ENCODE measurements at places on chromosomes 11 and 22. TPM values are rescaled to one million over a fixed set of nuclear protein-coding genes. Genes with fewer than 3 reads are reported as not detected.

DNA sequence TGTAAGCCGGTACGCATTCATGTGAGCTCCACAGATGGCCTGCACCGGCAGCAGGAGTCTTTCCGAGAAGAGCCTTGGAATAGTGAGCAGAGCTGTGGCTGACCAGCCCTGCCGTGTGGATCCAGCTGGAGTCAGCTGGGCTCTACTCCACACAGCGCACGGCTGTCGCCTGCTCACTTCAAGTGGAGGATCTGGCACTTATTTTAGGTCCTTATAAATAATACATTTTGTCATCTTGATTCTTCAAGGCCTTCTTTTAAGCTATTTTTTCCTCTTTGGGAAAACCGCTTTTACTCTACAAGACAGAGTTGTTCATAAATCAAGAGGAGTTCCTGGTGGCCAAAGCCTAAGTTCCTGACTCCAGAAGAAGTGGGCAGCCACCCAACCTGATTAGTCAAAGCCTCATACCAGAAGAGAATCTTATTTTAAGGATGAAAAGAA lies 93.8 kb downstream of the KCNC1 start:
- no peaks in the 10 kb centered on the region for H3K36me3 ChIP-seq
- no peak overlapping the region for H3K4me3 ChIP-seq
- no peak overlapping the region for H3K27ac ChIP-seq
- no peaks in the 10 kb centered on the region for H3K4me1 ChIP-seq
- no peak for DNase-seq

FAR1 gene
- 50.2 TPM for total RNA-seq

SAA4 gene
- not detected for total RNA-seq

DNA sequence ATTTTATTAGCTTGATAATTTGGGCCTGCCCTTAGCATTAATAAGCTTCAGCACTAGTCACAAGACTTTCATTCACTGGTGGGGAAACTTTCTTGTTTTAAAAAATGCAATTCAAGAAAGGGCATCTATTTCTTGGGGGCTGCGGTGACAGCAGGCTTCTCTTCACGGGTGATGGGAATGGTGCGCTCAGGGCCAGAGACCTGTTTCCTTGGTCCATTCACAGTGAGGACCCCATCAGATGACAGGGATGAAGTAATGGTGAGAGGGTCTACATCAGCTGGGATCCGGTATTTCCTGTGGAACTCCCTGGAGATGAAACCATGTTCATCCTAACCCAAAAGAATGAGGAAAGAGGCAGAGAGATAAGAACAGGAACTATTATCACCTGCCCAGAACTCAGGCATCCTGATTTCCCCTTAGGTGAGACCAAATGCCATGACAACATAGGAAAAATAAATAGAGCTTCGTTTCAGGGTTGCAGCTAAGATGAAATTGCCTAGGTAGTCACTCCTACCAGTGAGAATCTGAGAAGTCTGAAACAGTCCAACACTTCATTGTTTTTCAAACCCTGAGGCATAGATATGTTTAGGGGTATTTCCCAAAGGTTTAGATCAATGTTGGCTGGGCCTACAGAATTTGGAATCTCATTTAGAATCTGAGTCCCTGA lies 2.8 kb downstream of the CRYAB start:
- H3K4me3 ChIP-seq: no peak overlapping the region
- DNase-seq: no peak
- peaks cover 17% of the 10 kb centered on the region for H3K4me1 ChIP-seq
- H3K27ac ChIP-seq: no peak overlapping the region
- no peaks in the 10 kb centered on the region for H3K36me3 ChIP-seq

DNA sequence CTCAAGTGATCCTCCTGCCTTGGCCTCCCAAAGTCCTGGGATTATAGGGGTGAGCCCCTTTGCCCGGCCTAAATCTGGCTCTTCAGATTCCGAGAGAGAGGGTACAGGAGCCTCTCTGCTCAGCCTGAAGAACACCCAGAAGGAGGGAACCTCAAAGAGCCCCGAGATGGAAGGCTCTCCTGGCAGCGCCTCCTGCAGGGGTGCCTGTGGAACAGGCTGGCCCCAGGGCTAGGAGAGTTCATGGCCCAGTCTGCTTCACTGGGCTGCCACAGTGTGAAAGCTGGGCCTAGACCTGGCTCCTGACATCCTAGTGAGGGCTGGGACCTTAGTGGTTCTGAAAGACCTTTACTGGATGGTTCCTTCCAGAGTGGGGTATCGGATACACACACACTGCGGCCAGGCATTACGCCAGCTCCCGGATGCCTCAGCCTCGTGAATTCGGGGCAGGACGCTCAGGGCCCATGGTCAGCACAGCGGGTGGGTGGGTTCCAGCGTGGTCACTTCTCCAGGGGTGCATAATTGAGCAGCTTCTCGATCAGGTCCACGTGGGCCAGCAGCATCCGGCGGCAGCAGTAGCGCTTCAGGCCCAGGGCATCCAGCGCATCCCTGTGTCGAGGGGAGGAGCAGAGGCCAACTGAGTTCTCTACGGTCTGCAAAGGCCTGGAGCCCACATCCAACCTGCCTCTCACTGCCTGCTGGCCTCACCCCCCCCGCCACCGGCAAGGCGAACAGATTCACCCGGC lies 2.3 kb downstream of the POLR2L start:
- H3K4me3 ChIP-seq: peak overlapping the region; percentile 88
- no peaks in the 10 kb centered on the region for H3K36me3 ChIP-seq
- peak overlapping the region; percentile 75 for H3K27ac ChIP-seq

- peaks cover 4% of the 10 kb centered on the region for H3K4me1 ChIP-seq
- H3K27me3 ChIP-seq: no peaks in the 10 kb centered on the region
- no peak overlapping the region for H3K4me3 ChIP-seq
- H3K36me3 ChIP-seq: peaks cover 5% of the 10 kb centered on the region
- no peak for DNase-seq
Observed at GRCh38 chr11:117332843-117333242, 5.2 kb downstream of the CEP164 start.

PTPRCAP gene
- 1.1 TPM for total RNA-seq

GRCh38 chr11:12674936-12675696 lies 895 bp downstream of the TEAD1 start:
- no peaks in the 10 kb centered on the region for H3K27me3 ChIP-seq
- peaks cover 39% of the 10 kb centered on the region for H3K4me1 ChIP-seq
- H3K27ac ChIP-seq: peak overlapping the region; percentile 94
- H3K4me3 ChIP-seq: peak overlapping the region; percentile 95

- DNase-seq: no peak
- H3K4me3 ChIP-seq: no peak overlapping the region
- H3K36me3 ChIP-seq: peaks cover 13% of the 10 kb centered on the region
- H3K27me3 ChIP-seq: no peaks in the 10 kb centered on the region
- peaks cover 24% of the 10 kb centered on the region for H3K4me1 ChIP-seq
Observed at GRCh38 chr11:17163291-17163690, 44.5 kb downstream of the PIK3C2A start.

- H3K4me3 ChIP-seq: no peak overlapping the region
- peaks cover 7% of the 10 kb centered on the region for H3K4me1 ChIP-seq
- H3K27me3 ChIP-seq: peaks cover 12% of the 10 kb centered on the region
- H3K27ac ChIP-seq: no peak overlapping the region
- H3K36me3 ChIP-seq: no peaks in the 10 kb centered on the region
Observed at GRCh38 chr11:127452533-127452932, 452.0 kb upstream of the KIRREL3 start.

GRCh38 chr11:36684840-36685801 lies 87.1 kb upstream of the RAG2 start:
- H3K27ac ChIP-seq: no peak overlapping the region
- peaks cover 9% of the 10 kb centered on the region for H3K27me3 ChIP-seq
- no peak for DNase-seq

- H3K4me1 ChIP-seq: peaks cover 20% of the 10 kb centered on the region
- no peaks in the 10 kb centered on the region for H3K36me3 ChIP-seq
- no peak for DNase-seq
- no peak overlapping the region for H3K4me3 ChIP-seq
- no peaks in the 10 kb centered on the region for H3K27me3 ChIP-seq
Observed at GRCh38 chr11:22458161-22458560, 120.0 kb downstream of the SLC17A6 start.

C22orf23 gene
- 0.70 TPM for total RNA-seq

DNA sequence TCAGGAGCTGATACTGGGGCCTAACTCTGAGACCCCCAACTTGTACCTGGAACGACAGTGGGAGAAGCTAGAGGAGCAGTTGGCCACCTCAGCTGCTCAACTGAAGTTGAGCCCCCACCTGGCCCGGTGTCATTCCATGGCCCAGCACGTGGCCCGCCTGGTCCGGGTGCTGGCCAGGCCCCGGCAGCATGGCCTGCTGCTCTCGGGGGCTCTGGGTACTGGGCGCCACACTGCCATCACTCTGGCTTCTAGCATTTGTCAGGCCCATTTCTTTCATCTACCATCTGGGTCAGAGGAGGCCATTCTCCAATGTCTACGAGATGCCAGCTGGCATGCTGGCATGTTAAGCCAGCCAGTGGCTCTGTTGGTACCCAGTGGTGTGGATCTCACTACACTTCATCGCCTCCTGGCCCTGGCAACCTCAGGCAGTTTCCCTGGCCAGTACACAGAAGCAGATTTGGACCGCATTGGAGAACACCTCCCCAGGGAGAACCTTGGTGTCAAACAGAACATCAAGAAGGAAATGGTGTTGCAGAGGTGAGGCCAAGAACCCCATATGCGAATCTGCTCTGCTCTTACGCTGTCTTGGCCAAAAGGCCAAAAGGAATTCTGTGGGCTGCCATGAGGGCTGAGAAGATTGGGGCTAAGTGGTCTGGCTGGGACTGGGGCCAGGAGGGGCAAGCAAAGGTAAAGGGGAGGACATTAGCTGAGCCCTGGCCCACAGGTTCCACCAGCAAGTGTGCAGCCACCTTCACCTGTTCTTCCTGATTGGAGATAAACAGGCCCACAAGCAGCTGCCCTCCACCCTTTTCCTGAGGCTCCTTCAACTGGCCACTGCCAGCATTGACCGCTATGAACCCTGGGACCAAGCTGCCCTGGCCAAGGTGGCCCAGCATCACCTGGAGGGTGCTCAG lies 45.4 kb downstream of the RRP8 start:
- H3K27me3 ChIP-seq: no peaks in the 10 kb centered on the region
- no peak for DNase-seq

EMID1 gene
- total RNA-seq: 11.4 TPM

GRCh38 chr11:45092404-45092785 lies 54.0 kb upstream of the PRDM11 start:
- H3K36me3 ChIP-seq: no peaks in the 10 kb centered on the region
- no peak for DNase-seq
- H3K4me1 ChIP-seq: peaks cover 30% of the 10 kb centered on the region

GRCh38 chr22:40051322-40051721 lies 56.6 kb downstream of the FAM83F start:
- H3K27ac ChIP-seq: no peak overlapping the region
- H3K27me3 ChIP-seq: peaks cover 3% of the 10 kb centered on the region
- no peak for DNase-seq

GRCh38 chr11:92845390-92845789 lies 124.1 kb upstream of the MTNR1B start:
- peaks cover 5% of the 10 kb centered on the region for H3K27me3 ChIP-seq
- peaks cover 36% of the 10 kb centered on the region for H3K36me3 ChIP-seq
- no peak for DNase-seq
- peak overlapping the region; percentile 75 for H3K27ac ChIP-seq
- H3K4me1 ChIP-seq: peaks cover 48% of the 10 kb centered on the region

DNA sequence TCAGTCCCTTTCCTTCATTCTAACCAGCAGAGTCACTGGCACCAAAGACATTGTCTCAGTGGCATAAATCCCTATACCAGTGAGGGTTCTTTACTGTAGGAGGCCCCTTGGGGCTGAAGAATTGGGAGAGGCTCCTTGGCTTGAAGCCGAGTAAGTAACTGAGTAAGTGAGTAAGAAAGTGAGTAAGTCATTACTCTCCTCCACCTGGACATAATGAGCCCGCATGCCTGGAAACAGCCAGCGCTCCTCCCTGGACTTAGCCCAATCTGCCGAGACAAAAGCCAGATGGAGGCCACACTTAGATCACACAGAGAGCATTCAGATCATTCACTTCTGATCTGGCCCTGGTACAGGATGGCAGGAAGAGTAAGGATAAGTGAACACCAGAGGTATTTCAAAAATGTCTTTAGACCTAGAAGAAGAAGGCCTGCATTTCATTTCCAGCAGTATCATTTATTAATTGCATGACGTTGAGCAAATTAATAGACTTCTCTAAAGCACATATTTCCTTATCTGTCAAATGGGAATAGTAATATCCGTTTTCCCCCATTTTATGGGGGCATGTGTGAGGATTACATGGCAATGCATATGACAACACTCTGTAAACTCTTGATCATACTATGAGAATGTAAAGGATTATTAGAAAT lies 8.2 kb upstream of the MICAL3 start:
- peaks cover 8% of the 10 kb centered on the region for H3K4me1 ChIP-seq
- peaks cover 4% of the 10 kb centered on the region for H3K27me3 ChIP-seq
- H3K27ac ChIP-seq: no peak overlapping the region
- no peak overlapping the region for H3K4me3 ChIP-seq
- H3K36me3 ChIP-seq: no peaks in the 10 kb centered on the region

OR8A1 gene
- not detected for total RNA-seq

GRCh38 chr11:45671246-45672171 lies 6.1 kb upstream of the CHST1 start:
- DNase-seq: no peak
- H3K36me3 ChIP-seq: no peaks in the 10 kb centered on the region
- no peak overlapping the region for H3K27ac ChIP-seq

- H3K27me3 ChIP-seq: no peaks in the 10 kb centered on the region
- H3K36me3 ChIP-seq: peaks cover 7% of the 10 kb centered on the region
- H3K4me1 ChIP-seq: peaks cover 32% of the 10 kb centered on the region
- no peak overlapping the region for H3K4me3 ChIP-seq
- H3K27ac ChIP-seq: no peak overlapping the region
Observed at GRCh38 chr11:79227767-79228755, 212.8 kb downstream of the TENM4 start.

- H3K27me3 ChIP-seq: peaks cover 6% of the 10 kb centered on the region
- H3K36me3 ChIP-seq: no peaks in the 10 kb centered on the region
- H3K27ac ChIP-seq: no peak overlapping the region
- H3K4me3 ChIP-seq: no peak overlapping the region
- DNase-seq: no peak
Observed at GRCh38 chr11:114705280-114706024, 27.1 kb downstream of the NXPE2 start.

GRCh38 chr11:73579641-73580434 lies 18.1 kb downstream of the FAM168A start:
- no peak overlapping the region for H3K4me3 ChIP-seq
- H3K27me3 ChIP-seq: no peaks in the 10 kb centered on the region
- H3K36me3 ChIP-seq: peaks cover 19% of the 10 kb centered on the region
- no peak for DNase-seq

DNA sequence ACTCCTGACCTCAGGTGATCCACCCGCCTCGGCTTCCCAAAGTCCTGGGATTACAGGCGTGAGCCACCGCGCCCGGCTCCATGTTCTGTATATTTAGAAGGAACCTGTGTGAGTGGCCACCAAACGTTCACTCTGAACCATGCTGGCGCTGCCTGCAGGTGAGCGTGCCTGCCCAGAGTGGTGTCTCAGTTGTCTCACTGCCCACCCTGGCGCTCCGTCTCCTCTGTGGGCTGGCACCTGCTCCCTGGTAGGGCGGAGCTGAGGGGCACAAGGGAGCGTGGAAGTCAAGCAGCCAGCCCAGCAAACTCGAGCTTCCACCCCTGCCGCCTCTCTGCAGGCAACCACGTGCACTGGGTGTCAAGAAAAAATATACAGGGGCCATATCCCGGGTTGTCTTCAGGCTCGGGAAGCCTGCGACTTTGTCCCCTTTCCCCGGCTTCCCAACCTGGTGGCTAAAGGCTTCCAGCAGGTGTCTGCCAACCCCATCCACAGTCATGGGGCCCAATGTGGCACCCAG lies 16.7 kb downstream of the TXN2 start:
- no peaks in the 10 kb centered on the region for H3K27me3 ChIP-seq
- no peak for DNase-seq
- no peaks in the 10 kb centered on the region for H3K36me3 ChIP-seq
- peak overlapping the region; percentile 86 for H3K27ac ChIP-seq
- no peak overlapping the region for H3K4me3 ChIP-seq

- no peaks in the 10 kb centered on the region for H3K36me3 ChIP-seq
- H3K27me3 ChIP-seq: peaks cover 6% of the 10 kb centered on the region
- peaks cover 6% of the 10 kb centered on the region for H3K4me1 ChIP-seq
- peak; percentile 42 for DNase-seq
- no peak overlapping the region for H3K27ac ChIP-seq
- no peak overlapping the region for H3K4me3 ChIP-seq
Observed at GRCh38 chr11:11279956-11280689, 72.9 kb downstream of the CSNK2A3 start.

CLDN5 gene
- 2.2 TPM for total RNA-seq

Measured in type B pancreatic cell (in vitro differentiated cells).